ENCODE measurements at places on chromosomes 2 and 18.

DNA sequence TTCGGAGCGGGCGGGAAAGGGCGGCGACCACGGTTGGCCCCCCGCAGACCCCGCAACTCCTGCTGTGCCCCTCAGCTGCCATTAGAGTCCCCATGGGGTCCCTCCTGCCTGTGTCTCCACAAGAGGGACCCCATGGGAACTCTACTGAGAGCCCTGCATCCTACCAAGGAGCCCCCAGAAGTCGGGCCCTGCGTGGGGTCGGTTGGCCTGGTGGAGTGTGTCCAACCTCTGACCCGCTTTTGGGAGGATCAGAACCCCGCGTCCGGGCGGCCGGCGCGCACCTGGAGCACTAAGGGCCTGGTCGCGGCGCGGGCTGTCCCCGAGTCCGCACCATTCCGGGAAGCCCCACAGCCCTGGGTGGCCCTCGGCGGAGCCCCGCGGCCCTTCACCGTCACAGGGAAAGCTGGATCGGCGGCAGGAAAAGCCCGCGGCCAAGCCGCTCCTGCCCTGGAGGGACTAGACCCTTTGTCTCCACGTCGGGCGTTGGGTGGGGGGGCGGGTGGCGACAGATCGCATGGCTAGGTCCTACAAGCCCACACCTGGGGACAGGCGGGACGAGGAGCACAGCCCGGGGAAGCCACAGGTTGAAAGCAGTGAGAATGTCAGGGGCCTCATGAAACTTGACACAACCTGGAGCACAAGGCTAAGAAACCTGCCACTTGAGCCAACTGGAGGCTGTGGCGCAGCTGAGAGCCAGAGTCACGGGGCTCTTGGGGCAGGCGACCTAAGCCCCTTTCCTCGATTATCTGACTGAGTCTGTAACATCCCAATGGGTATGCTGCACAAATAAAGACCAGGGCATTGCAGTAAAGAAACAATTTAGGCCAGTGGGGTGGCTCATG lies 11.2 kb upstream of the CXXC1 start:
- no peak for DNase-seq

- no peak for DNase-seq
These were observed 1.6 kb downstream of the KCNJ3 start for GRCh38 chr2:154700136-154700535.

DNA sequence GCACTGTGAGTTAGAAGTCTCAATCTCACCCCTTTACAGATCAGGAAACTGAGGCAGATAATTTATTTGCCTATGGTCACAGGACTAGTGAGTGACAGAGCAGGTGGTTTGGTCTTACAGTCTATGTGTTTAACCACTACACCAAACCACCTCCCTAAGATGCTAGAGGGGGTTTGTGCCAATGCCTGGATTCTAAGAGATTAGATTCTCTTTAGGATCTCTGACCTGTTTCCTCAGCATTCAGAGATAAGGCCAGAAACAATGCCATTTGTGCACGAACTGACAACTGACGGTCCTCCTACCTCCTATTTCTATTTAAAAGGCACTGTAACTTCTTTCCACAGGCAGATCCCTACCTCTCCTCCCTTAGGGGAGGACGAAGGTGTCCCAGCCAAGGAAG lies 2.3 kb upstream of the SLC20A1 start:
- DNase-seq, result no peak

- no peak for DNase-seq
These were observed 463 bp downstream of the HS1BP3 start for GRCh38 chr2:20650393-20650876.

GRCh38 chr2:84300696-84301029 lies 158.4 kb downstream of the SUCLG1 start:
- no peak for DNase-seq

GRCh38 chr2:72513011-72513410 lies 312.8 kb downstream of the EXOC6B start:
- no peak for DNase-seq

- DNase-seq, result no peak
These were observed 987 bp upstream of the DLX1 start for GRCh38 chr2:172084395-172084644.

DNA sequence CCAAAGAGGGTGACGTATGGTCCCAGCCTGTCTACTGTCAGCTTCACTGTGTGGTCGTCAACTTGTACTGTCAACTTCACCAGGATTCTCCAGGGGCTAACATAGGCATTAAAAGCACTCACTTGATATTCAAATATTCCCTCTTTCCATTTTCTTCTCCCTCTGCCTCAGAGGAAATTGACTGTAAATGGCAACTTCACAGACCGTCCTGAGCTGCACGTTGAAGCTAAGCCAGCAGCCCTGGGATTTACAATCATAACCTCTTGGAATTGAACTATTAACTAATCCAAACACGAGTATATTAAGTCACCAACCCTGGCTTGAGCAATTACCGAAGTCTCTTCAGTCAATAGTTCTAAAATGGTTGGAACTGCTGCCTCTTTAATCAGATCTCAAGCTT lies 38.5 kb downstream of the SLC4A3 start:
- DNase-seq, result no peak

DNA sequence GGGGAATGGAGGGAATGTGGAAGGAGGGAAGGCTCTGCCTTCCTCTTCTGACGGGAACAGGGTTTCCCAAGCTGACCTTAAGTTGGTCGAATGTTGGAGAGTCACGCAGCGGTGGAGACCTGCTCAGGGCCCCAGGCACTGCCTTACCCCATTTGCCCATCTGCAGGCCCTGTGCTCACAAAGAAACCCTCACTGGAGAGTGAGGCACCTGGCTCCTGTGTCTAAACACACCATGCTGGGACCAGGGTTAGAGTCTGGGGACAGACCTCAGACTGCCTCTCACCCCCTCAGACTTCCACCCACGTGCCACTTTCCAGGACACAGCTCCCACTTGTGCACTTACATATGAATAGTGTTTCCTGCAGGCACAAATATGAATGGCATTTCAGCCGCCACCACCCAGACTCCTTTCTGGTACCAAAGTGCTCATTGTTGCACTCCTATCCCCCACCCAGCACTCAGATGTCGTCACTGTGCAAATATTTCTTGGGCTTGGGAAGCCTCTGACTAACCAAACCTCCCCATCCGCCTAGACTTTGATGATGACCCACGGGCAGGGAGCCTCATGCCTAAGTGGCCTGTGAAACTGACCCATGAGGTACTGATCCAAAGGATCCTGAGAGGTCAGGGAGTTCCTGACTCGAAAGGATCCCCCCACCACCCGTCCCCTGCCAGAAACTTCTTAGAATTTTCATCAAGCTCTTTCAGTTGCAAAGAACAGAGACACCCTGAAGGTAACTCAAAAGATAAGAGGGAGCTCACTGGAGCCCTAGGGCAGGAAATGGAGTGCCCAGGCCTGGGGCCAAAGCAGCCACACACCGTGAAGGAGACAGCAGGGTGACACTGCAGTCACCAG lies 78.3 kb downstream of the STPG4 start:
- DNase-seq, result no peak

GRCh38 chr2:130915149-130915548 lies 78.4 kb downstream of the ARHGEF4 start:
- no peak for DNase-seq

DNA sequence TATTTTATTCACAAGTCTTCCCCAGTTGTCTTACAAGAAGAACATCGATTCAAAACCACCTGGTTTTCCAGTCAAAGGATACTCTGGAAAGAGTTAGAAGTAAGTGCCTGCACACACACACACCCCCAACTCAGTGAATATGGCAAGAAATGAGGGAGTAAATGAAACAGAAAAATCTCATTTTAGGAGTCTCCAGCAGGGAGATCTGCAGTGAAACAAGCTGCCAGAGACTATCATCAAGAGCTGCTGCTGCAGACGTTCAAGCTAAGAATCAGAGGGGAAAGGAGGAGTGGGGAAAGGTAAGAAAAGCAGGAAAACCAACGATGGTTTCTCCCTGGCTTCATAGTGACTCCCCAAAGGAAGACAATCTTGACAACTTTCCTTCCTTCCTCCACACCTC lies 2.4 kb downstream of the ALK start:
- no peak for DNase-seq

- no peak for DNase-seq
These were observed 163.4 kb upstream of the BCL2L11 start for GRCh38 chr2:110957293-110957692.

DNA sequence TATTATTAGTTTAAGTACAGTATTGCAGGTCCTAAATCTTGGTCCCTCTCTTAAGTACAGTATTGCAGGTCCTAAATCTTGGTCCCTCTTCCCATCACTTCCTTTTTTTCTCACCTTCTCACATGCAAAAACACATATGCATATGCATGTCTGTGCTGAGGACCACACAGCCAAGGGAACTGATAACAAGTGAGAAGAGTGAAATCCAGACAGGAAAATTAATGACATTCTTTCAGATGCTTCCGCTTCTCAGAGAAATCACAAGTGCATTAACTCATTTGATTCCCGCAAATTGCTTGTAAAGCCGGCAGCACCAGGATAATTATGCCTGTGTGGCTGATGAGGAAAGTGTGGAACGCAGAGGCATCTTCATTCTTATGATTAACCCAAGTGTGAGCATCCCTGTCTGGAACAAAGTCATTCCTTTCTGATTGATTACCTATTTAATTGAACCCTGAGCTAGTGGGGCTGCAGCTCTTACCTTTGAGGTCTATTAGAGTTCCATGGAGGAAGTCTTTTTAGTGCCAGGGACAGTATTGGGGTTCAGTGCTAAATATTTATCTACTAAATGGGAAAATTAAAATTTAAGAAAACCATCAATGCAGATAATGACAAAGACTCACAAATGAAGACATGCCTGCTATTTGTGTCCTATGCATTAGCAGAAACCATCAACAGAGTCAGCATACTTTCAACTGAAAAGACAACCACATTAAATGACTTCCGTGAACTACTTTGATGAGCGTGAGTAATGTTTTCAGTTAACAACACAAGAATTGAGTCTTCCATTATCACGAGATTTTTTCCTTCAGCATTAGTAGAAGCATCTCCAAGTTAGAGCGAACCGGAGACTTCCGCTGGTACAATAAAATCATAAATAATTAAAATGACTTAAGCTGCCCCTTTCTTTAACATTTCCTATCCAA lies 220.4 kb upstream of the SLC35G4 start:
- no peak for DNase-seq

DNA sequence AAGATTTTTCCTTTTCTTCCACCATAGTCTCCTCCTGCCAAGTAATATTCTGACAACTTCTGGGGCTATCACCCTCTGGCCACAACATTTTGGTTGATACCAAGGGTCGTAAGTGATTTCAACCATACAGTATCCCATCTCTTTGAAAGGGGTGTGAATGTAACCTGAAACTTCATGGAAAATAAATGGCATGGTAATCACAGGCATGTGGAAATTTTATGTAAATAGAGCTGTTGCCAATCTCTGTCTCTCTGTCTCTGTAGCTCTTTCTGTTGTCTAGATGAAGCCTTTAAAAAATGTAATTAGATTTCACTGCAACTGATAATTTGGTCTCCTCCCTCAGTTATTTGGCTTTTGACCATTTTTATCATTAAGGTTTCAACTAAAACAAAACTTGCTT lies 125.6 kb upstream of the RPRM start:
- DNase-seq, result no peak

DNA sequence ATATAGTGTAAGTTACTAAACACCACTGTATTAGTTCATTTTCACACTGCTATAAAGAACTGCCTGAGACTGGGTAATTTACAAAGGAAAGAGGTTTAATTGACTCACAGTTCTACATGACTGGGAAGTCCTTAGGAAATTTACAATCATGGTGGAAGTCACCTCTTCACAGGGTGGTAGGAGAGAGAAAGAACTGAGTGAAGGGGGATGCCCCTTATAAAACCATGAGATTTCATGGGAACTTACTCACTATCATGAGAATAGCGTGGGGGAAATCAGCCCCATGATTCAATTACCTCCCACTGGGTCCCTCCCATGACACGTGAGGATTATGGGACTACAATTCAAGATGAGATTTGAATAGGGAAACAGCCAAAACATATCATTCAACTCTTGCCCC lies 618.0 kb downstream of the NYAP2 start:
- DNase-seq, result no peak

DNA sequence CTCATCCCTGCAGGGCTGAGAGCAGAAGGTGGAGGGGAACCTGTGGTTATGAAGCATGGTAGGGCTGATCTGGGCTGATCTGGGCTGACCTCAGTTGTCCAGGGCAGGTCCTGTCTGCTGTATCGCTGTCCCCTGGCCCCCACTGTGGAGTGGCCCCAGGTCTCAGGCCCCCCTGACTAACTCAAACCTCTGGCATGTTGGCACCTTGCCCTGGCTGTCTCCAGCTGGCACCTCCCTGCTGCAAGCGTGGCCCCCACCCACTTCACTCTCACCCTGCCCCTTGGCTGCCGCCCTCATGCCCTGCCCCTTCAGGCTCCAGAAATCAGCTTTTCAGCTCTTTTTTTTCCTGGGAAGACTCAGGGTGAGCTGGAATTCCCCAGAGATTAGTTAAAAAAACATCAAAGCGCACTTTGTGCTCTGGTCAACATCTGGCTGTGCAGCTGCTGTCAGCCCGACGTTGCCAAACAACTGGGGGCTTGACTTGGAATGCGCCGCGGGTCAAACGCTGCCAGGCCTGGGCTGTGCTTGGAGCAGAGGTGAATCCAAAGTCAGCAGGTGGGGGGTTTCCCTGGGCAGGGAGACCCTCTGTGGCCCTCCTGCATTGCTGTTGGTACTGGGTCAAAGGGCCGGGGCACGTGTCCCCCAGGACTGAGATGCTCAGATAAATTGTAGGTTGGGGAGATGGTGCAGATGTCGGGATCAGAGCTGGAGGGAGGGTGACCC lies 173.8 kb upstream of the HDAC4 start:
- DNase-seq, result no peak

- no peak for DNase-seq
These were observed 107.7 kb downstream of the HNMT start for GRCh38 chr2:138071720-138072719.

DNA sequence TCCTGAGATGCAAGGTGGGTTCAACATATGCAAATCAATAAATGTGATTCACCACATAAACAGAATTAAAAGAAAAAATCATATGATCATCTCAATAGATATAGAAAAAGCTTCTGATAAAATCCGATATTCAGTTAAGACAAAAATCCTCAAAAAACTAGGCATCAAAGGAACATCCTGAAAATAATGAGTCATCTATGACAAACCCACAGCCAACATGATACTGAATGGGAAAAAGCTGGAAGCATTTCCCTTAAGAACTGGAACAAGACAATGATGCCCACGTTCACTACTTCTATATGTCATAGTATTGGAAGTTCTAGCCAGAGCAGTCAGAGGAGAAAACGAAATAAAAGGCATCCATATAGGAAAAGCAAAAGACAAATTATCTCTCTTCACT lies 80.4 kb downstream of the MYO3B start:
- DNase-seq, result no peak

- DNase-seq, result no peak
These were observed 21.7 kb upstream of the MEP1B start for GRCh38 chr18:32167980-32168730.
